ENCODE measurements at places on chromosomes 2 and 18.
A peak's percentile ranks its signal among the peaks of the same experiment; 100 is the strongest.

DNA sequence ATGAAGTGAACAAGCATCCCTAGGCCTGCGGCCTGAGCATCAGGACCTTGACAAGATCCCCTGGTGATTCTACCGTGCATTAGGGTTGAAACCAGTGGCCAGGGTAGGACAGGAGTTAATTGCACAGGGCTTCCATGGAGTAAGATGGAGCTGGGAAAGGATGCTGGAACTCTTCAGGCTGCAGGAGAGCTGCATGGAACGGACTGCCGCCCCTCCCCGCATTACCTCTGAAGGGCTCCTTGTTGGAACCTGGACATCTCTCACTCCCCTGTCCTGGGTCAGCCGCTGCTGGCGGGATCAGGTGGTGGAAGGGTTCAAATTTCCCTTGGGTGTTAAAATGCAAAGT lies 156.6 kb upstream of the ID2 start:
- DNase-seq: no peak

- no peak for DNase-seq
Measured at GRCh38 chr2:19109518-19109917, 248.9 kb downstream of the OSR1 start.

GRCh38 chr2:55618275-55619055 lies 1.0 kb upstream of the PPP4R3B start:
- peak; percentile 7 for DNase-seq

DNA sequence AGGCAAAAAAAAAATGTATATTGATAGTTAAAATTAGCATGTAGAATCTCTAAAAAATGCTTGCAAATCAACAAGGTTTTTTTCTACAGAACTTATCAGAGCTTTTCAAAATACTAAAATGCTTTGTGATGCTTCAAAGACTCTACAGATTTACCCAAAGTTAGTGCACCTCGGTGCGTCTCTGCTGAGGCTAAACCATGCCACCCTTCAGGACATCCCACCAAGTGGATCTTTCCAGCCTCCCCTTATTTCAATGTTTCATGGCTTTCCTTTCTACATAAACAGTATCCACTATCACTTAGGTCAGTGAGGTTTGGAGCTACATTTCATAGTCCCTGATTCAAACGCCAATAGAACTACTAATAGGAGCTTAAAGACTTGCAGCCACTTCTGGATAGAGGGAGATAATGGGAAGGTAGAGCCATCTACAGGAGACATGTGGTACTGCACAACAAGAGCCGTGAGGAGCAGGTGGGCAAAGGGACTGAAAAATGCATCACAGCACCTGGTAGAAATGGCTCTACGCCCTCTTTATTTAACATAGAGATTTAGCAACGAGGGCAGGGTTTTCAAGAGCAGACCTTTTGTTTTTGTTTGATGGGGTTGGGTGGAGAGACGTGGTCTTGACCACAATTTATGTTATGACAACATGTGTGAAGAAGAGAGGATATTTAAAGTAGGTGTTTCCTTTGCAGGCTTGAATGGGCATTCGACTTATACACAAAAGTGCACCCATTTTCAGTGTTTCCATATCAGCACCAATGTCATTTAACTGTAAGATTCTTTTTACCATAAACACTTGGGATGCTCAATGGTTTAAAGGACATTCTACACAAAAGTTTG lies 56.1 kb upstream of the SLC35G4 start:
- no peak for DNase-seq

GRCh38 chr2:39666491-39667101 lies 879 bp downstream of the TMEM178A start:
- no peak for DNase-seq

GRCh38 chr2:140512106-140512505 lies 1618.7 kb downstream of the LRP1B start:
- no peak for DNase-seq

- no peak for DNase-seq
Measured at GRCh38 chr2:173929441-173929840, 35.7 kb downstream of the SP3 start.

GRCh38 chr2:241219030-241219382 lies 30.5 kb downstream of the ANO7 start:
- no peak for DNase-seq

GRCh38 chr2:127081826-127082633 lies 24.9 kb downstream of the BIN1 start:
- no peak for DNase-seq

DNA sequence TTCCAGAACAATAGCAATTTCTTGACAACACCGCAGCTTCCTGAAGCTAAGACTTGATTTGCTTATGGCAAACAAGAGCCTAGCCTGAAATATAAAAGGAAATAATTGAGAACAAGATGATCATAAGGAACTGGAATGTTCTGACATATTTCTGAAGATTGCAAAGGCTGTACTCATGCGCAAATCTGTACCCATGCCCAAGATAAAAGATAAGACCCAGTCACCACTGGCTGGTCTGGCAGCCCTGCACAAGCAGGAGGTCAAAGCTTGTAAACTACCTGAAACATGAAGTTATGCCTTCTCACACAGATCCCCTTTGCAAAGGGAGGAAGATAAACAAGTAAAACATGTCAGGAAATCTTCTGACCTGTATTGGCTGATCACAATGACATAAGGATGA lies 160.8 kb upstream of the GYPC start:
- no peak for DNase-seq

DNA sequence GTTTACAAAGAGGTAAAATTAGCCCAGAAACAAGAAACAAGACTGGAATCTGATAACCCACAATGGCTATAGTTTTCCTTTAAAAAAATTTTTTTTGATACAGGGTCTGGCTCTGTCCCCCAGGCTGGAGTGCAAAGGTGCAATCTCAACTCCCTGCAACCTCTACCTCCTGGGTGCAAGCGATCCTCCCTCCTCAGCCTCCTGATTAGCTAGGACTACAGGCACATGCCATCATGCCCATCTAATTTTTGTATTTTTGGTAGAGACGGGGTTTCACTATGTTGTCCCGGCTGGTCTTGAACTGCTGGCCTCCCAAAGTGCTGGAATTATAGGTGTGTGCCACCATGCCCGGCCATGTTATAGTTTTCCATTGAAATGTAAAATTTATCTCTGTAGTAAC lies 12.3 kb upstream of the PARD6G start:
- DNase-seq: no peak

GRCh38 chr2:85393836-85394235 lies 16.3 kb downstream of the CAPG start:
- DNase-seq: no peak

DNA sequence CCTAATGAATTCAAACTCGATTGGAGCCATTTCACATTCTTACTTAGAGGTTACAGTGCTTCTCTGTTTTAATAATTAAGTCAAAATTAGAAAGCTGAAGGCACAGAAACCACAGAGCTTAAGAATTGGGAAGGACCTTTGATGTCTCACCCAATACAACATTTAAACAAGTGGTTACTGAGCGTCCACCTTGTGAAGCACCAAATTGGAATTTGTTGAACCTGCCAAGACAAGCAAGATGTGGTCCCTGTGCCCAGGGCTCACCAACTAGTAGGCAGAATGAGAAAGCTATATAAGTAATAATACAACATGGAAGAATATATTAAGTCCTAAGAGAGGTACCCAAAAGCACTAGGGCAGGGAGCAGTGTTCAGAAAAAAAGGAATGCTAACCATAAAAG lies 64.5 kb upstream of the NPAS2 start:
- DNase-seq: no peak

- no peak for DNase-seq
Measured at GRCh38 chr2:150872756-150873395, 385.4 kb upstream of the RND3 start.

GRCh38 chr2:240397542-240397916 lies 37.9 kb upstream of the GPC1 start:
- DNase-seq: no peak

DNA sequence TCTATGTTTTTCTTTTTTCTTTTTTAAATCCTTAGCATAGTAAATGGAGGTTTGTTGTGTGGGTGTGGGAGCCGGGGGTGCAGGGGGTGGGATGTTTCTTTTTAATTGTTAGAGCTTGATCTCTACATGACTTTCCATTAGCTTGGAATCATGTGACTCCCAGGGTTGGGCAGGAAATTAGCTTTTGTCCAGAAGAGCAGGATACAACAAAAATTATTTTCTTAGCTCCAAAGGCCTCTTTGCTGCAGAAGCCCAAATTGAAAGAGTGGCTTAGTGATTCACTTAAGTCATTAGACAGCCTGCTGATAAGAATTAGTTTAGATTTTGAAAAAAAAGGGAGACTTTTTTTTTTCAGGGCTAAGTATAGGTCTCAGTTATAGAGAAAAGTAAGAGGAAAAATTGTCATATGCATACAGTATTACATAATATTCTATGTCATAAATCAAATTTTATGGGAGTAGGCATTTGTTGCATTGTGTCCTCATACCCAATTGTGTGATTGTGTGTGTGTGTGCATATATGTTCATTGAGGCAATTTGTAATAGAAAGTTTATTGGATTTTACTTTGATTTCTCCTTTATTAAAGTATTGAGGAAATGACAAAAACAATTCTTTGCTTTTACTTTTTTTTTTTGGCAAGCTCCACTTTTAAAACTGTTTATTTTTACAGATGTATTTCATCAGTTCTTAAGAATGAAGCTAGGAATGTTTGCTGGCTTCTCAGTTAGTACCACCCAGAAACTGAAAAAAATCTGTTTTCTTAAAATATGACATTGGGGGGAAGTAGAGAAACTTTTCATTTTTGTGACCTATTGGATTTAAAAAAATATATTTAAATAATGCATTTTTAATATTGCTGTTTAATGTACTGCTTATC lies 47.4 kb downstream of the TSPYL6 start:
- DNase-seq: peak; percentile 24

DNA sequence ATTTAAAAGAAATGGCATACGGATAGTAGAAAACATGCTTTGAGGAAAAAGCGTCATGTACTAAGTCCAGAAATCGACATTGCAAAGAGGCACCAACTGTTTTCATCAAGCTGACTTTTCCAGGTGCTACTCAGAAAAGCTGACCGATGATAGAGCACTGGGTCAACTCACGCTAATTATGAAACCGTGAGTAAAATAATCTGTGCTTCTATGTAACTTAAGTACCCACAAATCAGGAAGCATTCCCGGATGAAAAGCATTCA lies 353 bp upstream of the NUP35 start:
- DNase-seq: no peak

- DNase-seq: no peak
Measured at GRCh38 chr18:4351005-4351404, 104.1 kb downstream of the DLGAP1 start.

- DNase-seq: peak; percentile 74
Measured at GRCh38 chr18:28065031-28065792, 111.7 kb downstream of the CDH2 start.

- DNase-seq: no peak
Measured at GRCh38 chr18:73696171-73696570, 451.5 kb downstream of the FBXO15 start.

DNA sequence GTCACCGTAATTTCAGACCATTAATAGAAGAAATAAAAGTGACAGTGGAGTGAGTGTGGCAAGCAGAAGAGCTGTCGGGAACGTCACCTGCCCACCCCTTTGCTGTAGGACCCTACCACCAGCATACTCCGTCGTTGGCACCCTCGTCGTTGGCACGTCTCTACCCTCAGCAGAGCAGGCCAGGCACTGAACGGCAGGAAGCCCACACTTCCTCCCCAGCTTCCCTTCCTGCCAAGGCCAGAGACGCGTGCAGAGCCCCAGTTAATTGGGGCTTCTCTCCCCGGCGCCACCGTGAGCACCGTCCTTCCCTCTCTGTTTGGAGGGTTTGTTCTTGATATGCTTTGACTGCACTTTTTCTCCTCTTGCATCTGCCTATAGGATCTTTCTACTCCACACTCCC lies 27.0 kb upstream of the NFATC1 start:
- DNase-seq: no peak

GRCh38 chr2:118249531-118249930 lies 161.3 kb downstream of the INSIG2 start:
- DNase-seq: peak; percentile 81

DNA sequence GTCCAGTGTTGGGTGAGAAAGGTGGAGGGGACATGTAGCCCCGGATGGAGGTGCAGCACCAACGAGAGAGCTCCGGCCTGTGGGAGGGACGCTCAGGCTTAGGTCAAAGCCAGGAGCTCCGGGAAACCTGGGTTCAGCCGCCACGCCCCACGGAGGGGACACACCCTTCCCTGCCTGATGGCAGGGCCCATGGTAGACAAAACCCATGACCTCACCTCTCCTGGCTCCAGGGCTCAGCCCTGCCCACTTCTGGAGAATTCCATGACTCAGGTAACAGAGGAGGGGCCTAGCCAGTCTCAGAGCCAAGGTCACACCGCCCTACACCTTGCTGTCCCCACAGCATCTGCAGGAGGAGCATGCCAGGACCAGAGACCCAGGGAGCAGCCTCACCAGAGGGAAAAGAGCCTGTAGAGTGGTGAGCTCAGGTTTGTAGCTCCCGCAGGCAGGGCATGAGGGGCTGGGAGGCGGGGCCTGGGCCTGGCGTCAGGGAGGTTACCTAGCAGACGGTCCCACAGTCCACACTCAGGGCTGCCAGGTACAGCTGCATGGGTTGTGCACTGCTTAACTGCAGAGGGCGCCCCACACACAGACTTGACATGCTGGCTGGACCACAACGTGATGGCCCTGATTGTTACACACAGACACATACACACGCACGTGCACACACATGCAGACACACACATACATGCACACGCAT lies 70.8 kb upstream of the SMAD7 start:
- DNase-seq: no peak

- DNase-seq: no peak
Measured at GRCh38 chr18:62289047-62289446, 36.1 kb upstream of the TNFRSF11A start.

GRCh38 chr2:32277363-32277673 lies 386 bp upstream of the YIPF4 start:
- no peak for DNase-seq
